ENCODE measurements at places on chromosomes 4 and X. TPM values are rescaled to one million over a fixed set of nuclear protein-coding genes. Genes with fewer than 3 reads are reported as not detected.

DNA sequence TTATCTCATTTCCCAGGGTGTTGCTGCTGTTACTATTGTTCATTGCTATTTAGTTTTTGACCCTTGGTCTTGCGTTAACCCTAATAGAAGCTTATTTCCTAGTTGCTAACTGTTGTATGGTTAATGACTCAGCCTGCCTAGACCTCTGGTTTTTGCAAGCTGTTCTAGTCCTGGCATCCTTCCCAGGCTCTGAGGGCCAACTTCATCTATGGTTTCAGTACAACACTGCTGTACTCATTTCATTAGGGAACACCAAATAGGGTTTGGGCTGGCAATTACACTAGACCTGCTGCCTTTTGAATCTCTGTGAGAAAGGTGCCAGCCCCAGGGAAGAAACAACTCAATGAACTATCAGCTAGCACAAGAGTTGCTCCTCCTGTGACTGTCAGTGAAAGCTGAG, 59.6 kb downstream of the DCX start:
- DNase-seq = peak; percentile 29

DNA sequence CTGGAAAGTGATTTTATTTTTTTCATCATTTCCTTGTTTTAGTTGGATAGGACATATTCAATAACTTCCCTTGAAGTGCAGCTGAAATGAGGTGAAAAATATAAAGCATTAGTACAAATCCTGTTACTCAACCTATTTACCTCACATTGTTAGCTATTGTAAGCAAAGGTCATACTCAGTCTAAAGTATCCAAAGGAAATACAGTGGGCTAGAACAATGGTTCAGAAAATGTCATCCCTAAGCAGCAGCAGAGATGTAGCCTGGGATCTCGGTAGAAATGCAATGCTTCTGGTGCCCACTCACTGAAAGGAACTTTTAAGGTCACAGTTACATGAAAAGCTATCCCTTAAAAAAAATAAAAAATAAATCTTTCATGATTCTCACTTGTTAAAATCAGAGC, 300.6 kb downstream of the PPP4R3C start:
- DNase-seq = no peak

DNA sequence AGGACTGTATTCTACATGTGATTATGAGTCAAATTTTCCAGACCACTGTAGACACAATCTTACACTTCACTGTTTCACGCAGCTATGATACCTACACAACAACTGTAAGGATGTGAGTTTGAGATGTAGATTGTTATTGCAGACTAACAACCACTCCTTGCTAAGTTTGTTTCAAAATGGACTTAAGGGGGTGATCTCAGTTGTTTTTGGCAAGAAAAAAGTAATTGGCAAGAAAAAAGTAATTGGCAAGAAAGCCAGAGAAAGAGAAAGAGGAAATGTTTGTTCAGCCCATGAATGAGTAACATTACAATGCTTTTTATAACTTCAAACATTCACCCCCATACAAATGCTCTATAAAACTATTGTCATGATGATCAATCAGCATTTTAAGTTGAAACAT, 466.4 kb downstream of the DMD start:
- no peak for DNase-seq

DNA sequence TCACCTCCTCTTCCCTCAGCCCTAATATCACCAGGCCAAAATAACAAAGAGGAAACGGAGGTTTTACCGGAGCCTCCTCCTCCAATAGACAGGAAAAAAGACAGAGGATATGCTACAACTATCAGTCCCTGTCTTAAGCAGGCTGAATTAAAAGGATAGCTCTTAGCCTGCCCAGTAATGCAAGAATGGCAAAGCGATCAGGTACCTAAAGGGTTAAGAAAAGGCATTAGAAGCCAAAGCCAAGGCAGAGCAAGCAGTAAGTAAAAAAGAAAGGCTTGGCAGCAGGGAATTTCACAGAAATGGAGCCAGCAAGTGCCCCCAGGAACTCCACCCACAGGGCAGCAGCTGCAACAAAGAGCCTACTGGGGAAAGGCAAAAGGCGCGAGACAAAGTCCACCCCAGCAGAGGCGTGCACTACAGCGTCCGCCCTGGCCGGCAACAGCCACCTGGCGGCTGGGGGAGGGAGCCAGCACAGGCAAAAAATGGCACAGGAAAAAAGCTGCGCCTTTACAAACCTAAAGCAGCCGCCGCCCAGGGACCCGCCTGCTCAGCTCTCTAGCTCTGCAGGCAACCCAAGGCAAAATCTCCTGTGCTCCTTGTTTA, 220.6 kb upstream of the ZC4H2 start:
- peak; percentile 85 for DNase-seq

DNA sequence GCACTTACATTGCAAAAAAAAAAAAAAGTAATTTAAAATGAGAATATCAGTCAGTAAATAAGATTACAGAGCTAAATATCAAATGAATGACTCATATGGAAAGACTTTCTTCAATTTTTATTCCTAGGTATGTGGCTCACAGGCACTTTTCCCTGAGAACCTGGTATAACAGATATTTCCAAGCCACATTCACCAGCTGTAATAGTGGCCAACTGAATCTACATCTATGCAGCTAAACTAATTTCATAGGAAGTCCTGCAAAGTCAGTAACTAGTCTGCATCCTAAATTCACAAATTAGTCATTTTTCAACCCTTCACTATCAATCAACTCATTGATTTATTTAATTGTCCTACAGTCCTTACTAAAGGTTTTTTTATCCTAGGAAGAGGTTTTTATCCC, 5.6 kb downstream of the PDE5A start:
- no peak for DNase-seq

GRCh38 chr4:13478707-13479106, 5.4 kb downstream of the RAB28 start:
- no peak for DNase-seq

GRCh38 chr4:152807294-152807829, 27.6 kb downstream of the ARFIP1 start:
- no peak for DNase-seq

DNA sequence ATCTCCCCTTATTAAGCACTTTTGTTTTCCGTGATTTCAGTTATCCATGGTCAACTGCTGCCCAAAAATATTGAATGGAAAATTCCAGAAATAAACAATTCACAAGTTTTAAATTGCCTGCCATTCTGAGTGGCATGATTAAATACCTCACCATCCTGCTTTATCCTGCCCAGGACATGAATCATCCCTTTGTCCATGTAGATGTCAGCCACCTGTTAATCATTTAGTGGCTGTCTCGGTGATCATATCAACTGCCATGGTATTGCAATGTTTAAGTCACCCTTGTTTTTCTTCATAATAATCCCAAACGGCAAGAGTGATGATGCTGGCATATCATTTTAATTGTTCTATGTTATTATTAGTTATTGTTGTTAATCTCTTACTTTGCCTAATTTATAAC, 79.8 kb upstream of the LHFPL1 start:
- no peak for DNase-seq

GRCh38 chr4:134787315-134787714, 585.7 kb upstream of the PABPC4L start:
- no peak for DNase-seq

GRCh38 chrX:63993936-63994335, 208.9 kb upstream of the ARHGEF9 start:
- no peak for DNase-seq

GRCh38 chr4:152044331-152045036, 283.7 kb upstream of the GATB start:
- DNase-seq = no peak

DNA sequence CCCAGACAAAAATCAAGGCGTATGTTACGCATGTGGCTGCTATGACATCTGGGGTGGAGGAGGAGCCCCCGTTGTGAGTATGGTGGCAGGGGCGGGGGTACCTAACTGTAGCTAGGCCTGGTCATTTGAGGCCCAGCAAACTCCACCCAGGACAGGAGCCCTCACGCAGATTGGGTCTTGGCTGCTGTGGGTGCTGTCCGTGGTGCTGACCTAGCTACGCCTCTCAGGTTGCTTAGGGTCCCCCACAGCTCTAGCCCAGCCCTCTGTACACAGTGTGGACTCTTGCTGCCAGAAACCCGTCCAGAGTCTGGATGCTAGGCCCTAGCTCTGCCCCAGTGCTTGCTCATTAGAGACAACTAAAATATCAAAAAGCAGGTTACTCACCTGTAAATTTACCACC, 146.7 kb upstream of the PSAPL1 start:
- peak; percentile 18 for DNase-seq

- no peak for DNase-seq
Observed at GRCh38 chr4:7183780-7184460, 8.4 kb upstream of the SORCS2 start.

- no peak for DNase-seq
Observed at GRCh38 chr4:10951306-10951705, 266.7 kb upstream of the CLNK start.

- DNase-seq = peak; percentile 36
Observed at GRCh38 chr4:5711479-5712184, 631 bp downstream of the EVC start.

GRCh38 chr4:48041535-48042137, 25.1 kb downstream of the NIPAL1 start:
- no peak for DNase-seq

DNA sequence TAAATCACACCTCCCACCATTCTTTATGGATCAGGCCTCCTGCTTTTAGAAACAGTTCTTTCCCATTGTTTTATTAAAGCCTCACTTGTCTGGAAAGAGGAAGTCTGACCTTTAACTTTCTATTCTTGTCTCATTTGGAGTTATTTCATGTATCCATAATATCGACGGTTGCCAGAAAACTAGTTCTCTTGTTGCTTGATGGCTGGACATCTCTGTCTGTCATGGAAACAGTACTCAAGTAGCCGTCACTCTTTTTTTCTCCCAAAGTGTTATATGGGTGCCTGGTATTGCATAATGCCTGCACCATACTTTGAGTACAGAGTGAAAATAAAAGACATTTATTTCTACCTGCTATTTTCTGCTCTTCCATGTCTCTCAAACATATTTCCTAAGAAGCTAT, 61.4 kb downstream of the PHEX start:
- no peak for DNase-seq

- DNase-seq = no peak
Observed at GRCh38 chr4:8614365-8615193, 22.0 kb downstream of the CPZ start.

PALLD gene
- 138 TPM for total RNA-seq

COL25A1 gene
- total RNA-seq = 0.43 TPM

FAAH2 gene
- 9.8 TPM for total RNA-seq

CNOT6L gene
- total RNA-seq = 40.2 TPM

S100G gene
- total RNA-seq = not detected

F8A3 gene
- 10.7 TPM for total RNA-seq

NXF2B gene
- not detected for total RNA-seq

GRID2 gene
- not detected for total RNA-seq

PSAPL1 gene
- not detected for total RNA-seq

TCEAL2 gene
- total RNA-seq = not detected

PLP1 gene
- 16.7 TPM for total RNA-seq

CXXC4 gene
- total RNA-seq = 1.4 TPM

AMBN gene
- not detected for total RNA-seq

SPANXC gene
- not detected for total RNA-seq
